ENCODE measurements at places on chromosomes 7 and 10. TPM values are rescaled to one million over a fixed set of nuclear protein-coding genes. Genes with fewer than 3 reads are reported as not detected.

DNA sequence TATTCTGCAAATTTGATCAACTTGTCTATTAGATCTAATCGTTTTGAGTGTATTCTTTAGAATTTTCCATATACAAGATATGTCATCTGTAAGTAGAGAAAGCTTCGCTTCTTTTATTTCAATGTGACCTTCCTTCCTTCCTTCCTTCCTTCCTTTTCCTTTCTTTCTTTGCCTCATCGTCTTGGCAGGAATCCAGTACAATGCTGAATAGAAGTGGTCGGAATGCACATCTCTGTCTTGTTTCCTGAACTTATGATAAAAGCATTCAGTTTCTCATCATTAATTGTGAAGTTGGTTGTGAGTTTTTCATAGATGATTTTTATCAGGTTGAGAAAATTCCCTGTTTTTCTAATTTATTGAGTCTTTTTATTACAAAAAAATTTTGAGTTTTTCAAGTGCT is 300.7 kb upstream of the ZNF32 start:
- no peak for DNase-seq

Gene KCP
- 0.50 TPM for total RNA-seq

- no peak for DNase-seq
These were observed 43.3 kb downstream of the TAF3 start for GRCh38 chr10:7861509-7862120.

Gene KLF14
- not detected for total RNA-seq

GRCh38 chr7:51471981-51472296 is 155.3 kb upstream of the COBL start:
- no peak for DNase-seq

DNA sequence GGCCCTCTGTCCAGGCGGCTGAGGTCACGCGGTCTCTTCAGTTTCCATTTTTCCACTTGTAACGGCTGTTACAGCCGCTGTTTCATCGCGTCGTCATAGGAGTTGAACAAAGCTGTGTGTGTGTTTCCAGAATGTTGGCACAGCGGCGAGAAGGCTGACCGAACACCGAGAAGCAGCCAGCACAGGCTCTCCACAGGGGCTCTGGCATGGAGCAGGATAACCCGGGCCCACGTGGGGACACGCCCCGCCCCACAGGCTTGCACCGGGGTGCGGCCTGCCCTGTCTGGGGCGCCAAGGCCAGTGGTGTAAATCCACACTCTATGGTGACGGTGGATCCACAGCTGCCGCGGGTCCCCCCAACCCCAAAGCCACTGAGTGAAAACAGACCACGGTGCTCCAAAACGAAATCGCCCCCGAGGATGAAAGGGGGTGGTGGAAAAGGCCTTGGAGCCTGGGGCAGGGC is 448.2 kb downstream of the DNAJB6 start:
- no peak for DNase-seq

Gene SPDYE3
- total RNA-seq = not detected

DNA sequence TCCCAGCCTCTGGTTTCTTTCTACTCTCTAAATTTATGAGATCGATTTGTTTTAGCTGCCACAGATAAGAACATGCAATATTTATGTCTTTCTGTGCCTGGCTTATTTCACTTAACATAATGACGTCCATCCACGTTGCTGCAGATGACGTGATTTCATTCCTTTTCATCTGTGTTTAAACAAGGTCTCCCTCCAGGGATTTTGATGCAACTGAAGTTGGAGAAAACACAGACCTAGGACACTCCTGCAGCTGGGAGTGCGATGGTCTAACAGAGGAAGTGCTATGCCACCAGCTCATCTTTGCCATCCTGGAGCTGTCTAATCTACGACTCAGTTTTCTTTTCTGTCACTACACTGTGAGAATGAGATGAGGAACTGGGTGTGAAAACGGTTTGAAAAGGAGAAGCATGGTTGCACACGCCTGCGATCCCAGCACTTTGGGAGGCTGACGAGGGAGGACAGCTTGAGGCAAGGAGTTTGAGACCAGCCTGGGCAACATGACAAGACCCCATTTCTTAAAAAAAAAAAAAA is 1.5 kb upstream of the KCTD7 start:
- DNase-seq = no peak

GRCh38 chr10:15719899-15720634 is at the start of gene ITGA8:
Gene ITGA8, minus strand, starts transcription at chr10:15719922. Its CDS starts 151 bp downstream, at chr10:15719771.
- no peak for DNase-seq

DNA sequence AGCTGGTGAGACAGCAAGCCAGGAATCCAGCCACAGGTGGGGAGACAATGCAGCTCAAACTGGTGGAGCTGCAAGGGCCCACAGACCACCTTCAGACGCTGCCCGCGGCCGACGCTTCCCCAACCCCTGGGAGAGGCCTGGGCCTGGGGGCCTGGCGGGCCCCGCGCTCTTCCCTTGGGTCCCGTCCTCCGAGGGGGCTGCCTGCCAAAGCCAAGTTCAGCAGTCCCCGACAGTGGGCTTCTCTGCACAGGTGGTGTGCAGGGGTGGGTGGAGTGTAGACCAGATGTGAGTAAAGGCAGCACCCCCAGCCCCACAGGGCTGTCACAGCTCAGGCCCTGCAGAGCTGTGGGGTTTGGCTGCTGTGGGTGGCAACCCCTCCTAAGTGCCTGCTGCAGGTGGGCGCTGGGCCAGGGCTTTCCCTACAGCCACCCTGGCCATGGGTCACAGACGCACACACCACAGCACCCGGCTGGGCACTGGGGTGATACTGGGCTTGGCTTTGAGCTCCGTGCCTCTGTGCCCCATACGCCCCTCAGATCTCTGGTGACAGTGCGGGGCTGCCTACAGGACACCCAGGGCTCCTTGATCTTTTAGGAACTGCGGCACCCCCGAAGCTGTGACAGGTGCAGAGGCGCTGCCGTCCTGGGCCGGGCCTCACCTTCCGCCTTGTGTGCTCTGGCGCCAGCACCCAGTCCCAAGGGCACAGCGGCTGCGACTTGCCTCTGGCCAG is 20.5 kb downstream of the BNIP3 start:
- no peak for DNase-seq

GRCh38 chr7:143318661-143319060 is 2.8 kb downstream of the CLCN1 start:
- DNase-seq = peak; percentile 26

DNA sequence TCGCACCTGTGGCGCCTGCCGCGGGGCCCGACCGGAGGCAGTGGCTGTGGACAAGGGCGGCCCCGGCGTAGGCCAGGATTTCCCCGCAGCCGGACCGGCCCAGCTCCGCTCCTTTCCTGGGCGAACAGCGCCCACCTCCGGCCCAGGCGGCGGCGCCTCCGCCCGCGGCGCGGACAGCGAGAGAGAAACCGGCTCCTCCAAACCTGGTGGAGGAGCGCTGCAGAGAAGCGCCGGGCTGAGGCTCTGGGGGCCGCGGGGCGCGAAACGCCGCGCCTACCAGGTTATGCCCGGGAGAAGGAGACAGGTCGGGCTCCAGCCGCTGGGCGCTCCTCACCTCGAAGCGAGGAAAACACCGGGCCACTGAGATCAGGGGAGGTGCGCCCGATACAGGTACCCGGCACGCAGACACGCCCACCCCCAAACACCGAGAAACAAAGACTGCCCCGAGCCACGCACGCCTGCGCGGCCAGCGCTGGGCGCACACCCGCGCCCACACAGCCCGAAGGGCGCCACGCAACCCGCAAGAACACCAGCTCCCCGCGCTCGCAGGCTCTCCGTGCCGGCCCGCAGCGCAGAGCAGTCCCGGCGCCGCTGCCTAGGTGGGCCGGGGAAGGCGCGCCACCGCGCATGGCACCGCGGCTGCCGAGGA is 3.3 kb downstream of the GRID1 start:
- peak; percentile 35 for DNase-seq

Gene SPDYE8
- not detected for total RNA-seq

Gene DRGX
- total RNA-seq = not detected

- no peak for DNase-seq
These were observed 23.1 kb downstream of the MYPN start for GRCh38 chr10:68132391-68132790.

- no peak for DNase-seq
These were observed 7.0 kb upstream of the TET1 start for GRCh38 chr10:68553138-68553537.

DNA sequence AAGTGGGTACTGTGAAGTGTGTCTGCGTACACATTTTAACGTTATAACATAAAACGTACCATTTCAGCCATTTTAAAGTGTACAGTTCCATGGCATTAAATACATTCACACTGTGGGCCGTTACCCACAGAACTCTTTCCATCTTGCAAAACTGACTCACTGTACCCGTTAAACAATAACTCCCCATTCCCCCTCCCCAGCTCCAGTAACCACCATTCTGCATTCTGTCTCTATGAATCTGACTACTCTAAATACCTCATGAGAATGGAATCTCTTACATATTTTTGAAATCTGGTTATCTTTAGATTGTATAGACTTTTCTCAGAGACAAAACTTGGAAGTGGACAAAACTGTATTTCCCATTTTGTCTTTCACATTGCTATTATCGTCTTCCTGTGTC is 9.3 kb downstream of the ARL3 start:
- DNase-seq = no peak

DNA sequence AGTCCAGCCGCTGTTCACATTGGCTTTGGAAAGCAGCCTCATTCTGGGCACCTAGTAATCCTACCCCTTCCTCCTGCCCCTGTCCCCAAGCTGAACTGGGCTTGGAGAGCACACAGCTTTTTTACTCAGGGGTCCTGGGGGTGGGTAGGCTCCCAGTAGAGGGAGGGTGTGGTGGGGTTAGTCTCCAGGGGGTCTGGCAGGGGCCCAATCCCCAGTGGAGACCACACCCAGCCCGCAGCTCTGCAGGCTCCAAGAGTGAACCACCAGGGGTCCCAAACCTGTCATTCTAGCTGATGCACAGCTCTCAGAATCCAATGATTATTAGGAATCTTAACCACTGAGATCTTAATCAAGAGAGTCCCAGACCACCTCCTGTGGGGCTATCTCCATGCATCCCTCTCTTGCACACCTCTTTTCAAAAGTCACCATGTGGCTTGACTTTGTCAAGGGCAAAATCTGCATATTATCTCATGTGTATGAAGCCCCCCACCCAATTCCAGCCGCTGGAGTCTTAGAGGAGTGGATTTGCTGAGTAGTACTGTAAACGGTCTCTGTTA is 2.7 kb downstream of the HOXA11 start:
- DNase-seq = no peak

GRCh38 chr10:50850578-50851230 is 34.7 kb downstream of the A1CF start:
- no peak for DNase-seq

Gene MMP21
- 0.34 TPM for total RNA-seq

Gene SEMA3E
- 0.21 TPM for total RNA-seq

- DNase-seq = no peak
These were observed 36.5 kb upstream of the AKR1C2 start for GRCh38 chr10:5040010-5040673.

Gene AKAP9
- 37.4 TPM for total RNA-seq

GRCh38 chr10:8617792-8618191 is 563.3 kb downstream of the GATA3 start:
- no peak for DNase-seq

Gene NEUROD6
- not detected for total RNA-seq

- DNase-seq = no peak
These were observed 96.2 kb upstream of the AMPH start for GRCh38 chr7:38727184-38727940.

Gene BRAT1
- 14.6 TPM for total RNA-seq

DNA sequence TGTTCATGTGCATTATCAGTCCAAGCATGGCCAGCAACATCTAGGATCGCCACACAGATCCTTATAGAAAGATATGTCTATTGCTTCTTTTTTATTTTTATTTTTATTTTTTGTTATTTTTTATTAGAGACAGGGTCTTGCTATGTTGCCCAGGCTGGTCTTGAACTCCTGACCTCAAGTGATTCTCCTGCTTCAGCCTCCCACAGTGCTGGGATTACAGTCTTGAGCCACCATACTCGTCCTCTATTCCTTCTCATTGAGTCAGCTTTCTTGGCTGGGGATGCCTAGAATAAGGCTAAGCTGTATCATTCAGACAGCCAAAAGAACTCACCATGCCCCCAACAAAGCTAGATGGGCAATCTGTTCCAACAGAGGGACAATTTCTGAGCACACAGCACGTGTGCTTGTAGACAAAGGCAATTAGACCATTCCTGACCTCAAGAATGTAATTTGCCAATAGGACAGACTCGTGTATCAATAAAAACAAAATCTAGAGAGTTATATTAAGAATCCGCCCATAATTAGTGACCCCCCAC is 264.0 kb upstream of the NEBL start:
- no peak for DNase-seq

DNA sequence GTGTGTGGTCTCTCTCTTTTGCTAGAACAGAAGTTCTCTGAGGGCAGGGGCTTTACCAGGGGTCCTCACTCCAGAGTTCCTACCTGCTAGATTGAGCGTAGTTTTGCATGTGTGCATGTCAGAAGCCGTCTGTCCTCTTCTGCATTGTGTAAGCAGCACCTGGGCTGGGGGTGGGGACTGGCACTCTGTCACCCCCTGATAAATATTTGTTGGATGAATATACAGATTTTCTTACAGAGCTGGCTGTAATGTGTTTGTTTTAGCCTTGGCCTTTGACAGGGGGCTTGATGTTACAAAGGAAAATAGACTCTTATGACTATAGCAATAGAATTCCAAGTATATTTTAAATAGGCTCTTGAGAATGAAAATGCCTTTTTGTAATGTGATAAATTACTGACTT is 46.6 kb downstream of the WDR37 start:
- DNase-seq = no peak

- no peak for DNase-seq
These were observed 1199.9 kb downstream of the GATA3 start for GRCh38 chr10:9254353-9254752.

Gene NPFFR1
- 0.12 TPM for total RNA-seq

Gene EBLN1
- total RNA-seq = not detected

GRCh38 chr10:79143879-79144278 is 75.1 kb downstream of the ZMIZ1 start:
- no peak for DNase-seq

DNA sequence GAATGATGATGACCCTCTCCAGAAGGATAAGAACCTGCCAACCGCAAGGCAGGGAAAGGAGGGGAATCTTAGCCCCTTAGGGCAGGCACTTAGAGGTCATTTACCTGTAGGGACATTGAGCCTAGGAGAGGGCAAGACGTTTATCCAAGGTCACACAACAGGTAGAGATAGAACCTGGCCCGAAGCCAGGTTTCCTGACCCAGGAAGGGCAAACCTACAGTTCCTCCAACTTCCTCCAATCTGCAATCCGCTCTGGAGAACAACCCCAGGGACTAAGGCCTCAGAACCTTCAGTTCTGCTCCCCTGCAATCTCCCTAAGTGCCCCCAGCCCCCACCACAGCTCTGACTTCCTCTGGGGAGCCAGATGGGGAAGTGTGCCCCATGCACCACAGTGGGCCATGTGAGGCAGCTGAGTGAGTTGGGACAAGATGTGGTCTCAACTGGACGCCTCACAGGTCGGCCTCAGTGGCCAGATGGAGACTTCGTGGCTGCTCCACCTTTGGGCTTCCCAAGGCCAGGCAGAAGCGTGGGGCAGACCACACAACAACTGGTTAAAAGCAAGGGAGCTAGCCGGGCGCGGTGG is 1.4 kb upstream of the PSAP start:
- DNase-seq = peak; percentile 48
